ENCODE measurements at places on chromosomes 13 and 19.

- DNase-seq, result no peak
These were observed 63.5 kb upstream of the GPR183 start for GRCh38 chr13:99370481-99371275.

GRCh38 chr13:36362914-36363313, 16.7 kb upstream of the SPART start:
- DNase-seq, result no peak

DNA sequence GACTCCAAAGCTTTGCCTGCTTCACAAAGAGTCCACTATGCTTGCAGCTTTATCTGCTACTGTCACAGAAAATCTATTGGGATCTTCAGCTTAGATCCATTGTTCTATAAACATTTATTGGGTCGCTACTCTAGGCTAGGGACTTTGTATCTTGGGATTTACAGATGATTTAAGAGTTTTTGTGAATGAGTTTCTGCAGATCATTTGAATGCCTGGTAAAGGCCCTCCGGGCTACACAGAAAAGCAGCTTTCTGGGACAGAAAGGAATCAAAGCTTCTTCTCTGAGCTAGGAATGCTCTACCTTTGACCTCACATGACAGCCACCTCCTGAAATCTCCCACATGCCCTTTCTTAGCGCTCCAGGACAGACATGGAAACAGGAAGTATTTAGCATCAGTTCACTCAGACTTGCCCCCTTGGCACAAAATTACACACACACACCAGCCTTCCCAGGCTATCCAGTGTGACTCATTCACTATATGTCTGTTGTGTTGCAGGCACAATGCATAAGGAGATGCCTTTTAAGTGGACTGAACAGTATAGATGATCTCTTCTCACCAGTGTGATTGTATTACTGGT, 492.4 kb downstream of the DACH1 start:
- DNase-seq, result no peak

GRCh38 chr19:13989487-13989886, 16.6 kb downstream of the RFX1 start:
- no peak for DNase-seq

Data from activated CD4-positive, alpha-beta memory T cell treated with anti-CD3 and anti-CD28 coated beads, Interleukin-2, amount 10 ng/mL, durations not matched to agents 7 days and 5 days (primary cell).